ENCODE measurements at places on chromosomes 2 and 18.

- peaks cover 34% of the 10 kb centered on the region for H3K36me3 ChIP-seq
- H3K27ac ChIP-seq: peak overlapping the region; percentile 99
- H3K4me1 ChIP-seq: peaks cover 64% of the 10 kb centered on the region
- H3K4me3 ChIP-seq: peak overlapping the region; percentile 98
- H3K27me3 ChIP-seq: no peaks in the 10 kb centered on the region
- DNase-seq: no peak
Observed at GRCh38 chr2:120231564-120231973, 8.4 kb upstream of the TMEM185B start.

DNA sequence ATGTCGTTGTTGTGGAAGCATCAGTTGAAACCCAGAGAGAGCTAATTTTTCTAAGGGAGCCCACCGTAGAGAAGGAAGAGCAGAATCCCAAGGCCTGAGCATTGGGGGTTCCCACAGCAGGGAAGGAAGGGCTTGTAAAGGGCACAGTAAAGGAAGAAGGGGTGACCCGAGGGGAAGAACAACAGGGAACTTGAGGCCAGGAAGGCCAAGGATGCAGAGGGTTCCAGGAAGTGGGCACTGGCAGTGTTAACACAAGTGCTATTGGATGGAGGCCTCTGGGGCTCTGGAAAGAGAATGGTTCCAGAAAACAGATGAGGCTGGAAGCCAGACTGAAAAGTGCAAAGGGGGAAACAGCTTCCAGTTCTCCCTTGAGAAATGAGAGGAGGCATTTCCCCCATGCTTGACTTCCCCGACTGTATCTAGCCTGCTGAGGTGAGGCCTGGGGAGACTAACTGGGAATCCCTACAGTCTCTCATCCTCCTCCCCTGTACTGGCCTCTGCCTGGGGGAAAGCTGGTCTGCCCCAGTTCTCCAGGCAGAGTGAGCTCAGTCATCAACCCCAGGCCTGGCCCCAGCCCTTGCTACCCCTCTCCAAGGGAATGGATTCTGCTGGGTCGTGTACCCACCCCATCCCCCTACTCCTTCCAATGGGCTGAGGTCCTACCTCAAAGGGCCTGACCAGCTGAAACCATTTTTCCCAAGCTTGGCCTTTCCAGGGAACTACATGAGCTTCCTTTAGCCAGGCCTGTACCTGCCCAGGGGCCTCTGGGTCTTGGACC, 43.2 kb upstream of the MRPL33 start:
- peak overlapping the region; percentile 39 for H3K27ac ChIP-seq
- H3K27me3 ChIP-seq: no peaks in the 10 kb centered on the region
- H3K36me3 ChIP-seq: no peaks in the 10 kb centered on the region
- H3K4me3 ChIP-seq: no peak overlapping the region
- no peak for DNase-seq
- peaks cover 16% of the 10 kb centered on the region for H3K4me1 ChIP-seq

- DNase-seq: no peak
- peaks cover 9% of the 10 kb centered on the region for H3K36me3 ChIP-seq
- no peaks in the 10 kb centered on the region for H3K27me3 ChIP-seq
- H3K4me1 ChIP-seq: peaks cover 2% of the 10 kb centered on the region
Observed at GRCh38 chr2:10610213-10610910, 79.4 kb downstream of the NOL10 start.

GRCh38 chr2:120552800-120553481, 182.7 kb upstream of the GLI2 start:
- H3K4me1 ChIP-seq: peaks cover 4% of the 10 kb centered on the region
- H3K27me3 ChIP-seq: peaks cover 12% of the 10 kb centered on the region
- DNase-seq: peak; percentile 80
- no peak overlapping the region for H3K4me3 ChIP-seq
- no peaks in the 10 kb centered on the region for H3K36me3 ChIP-seq

- H3K4me3 ChIP-seq: peak overlapping the region; percentile 50
- H3K4me1 ChIP-seq: peaks cover 75% of the 10 kb centered on the region
- peaks cover 21% of the 10 kb centered on the region for H3K36me3 ChIP-seq
- H3K27ac ChIP-seq: peak overlapping the region; percentile 31
- no peak for DNase-seq
Observed at GRCh38 chr2:27958711-27959378, 68.3 kb downstream of the BABAM2 start.

DNA sequence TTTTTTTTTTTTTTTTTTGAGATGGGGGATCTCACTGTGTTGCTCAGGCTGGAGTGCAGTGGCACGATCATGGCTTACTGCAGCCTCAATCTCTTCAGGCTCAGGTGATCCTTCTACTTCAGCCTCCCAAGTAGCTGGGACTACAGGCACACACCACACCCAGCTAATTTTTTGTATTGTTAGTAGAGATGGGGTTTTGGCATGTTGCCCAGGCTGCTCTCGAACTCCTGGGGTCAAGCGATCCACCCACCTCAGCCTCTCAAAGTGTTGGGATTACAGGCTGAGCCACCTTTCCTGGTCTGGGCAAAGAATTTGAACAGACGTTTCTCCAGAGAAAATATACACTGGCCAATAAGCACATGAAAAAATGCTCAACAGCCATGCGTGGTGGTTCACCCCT, 2.9 kb upstream of the SNRNP200 start:
- no peaks in the 10 kb centered on the region for H3K27me3 ChIP-seq
- H3K36me3 ChIP-seq: peaks cover 34% of the 10 kb centered on the region
- no peak overlapping the region for H3K27ac ChIP-seq
- peaks cover 39% of the 10 kb centered on the region for H3K4me1 ChIP-seq
- H3K4me3 ChIP-seq: no peak overlapping the region
- no peak for DNase-seq

DNA sequence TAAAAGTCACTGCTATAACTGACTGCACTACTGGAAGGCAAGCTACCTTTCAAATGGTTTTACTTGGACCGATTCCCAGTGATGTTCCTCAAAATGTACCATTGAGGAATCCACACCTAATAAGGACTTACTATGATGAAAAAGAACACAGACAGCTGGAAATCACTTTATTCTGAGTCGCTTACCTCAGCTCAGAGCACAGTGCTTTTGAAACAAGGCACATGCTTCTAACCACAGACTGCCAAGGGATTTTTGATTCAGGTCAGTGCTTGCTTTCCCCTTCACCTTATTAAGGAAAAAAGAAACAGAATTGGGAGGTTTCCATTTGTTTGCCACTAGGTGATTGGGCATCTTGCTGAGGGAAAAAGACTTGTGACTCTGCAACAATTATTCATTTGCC, 707.5 kb upstream of the FSHR start:
- no peaks in the 10 kb centered on the region for H3K27me3 ChIP-seq
- no peak overlapping the region for H3K4me3 ChIP-seq
- DNase-seq: no peak
- no peaks in the 10 kb centered on the region for H3K4me1 ChIP-seq
- no peaks in the 10 kb centered on the region for H3K36me3 ChIP-seq

DNA sequence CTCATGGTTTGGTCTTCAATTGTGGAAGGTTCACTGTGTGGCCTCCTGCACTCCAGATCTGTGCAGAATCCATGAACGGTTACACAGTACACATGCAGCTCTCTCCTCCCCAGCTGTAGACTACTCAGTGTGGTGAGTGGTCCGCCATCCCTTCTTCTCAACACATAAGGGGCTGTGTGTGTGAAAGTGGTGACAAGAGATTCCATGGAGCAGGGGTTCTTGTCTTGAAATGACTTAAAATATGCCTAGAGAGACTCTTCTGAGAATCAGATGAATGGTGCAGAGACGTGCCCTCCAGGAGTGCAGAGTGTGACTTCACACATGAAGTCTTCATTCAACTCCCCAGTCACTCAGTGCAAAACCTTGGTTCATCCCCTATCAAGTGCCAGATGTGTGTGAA, 151.0 kb upstream of the COPS8 start:
- no peak overlapping the region for H3K4me3 ChIP-seq
- H3K4me1 ChIP-seq: peaks cover 3% of the 10 kb centered on the region
- H3K27ac ChIP-seq: no peak overlapping the region

GRCh38 chr2:221392228-221392881, 179.7 kb downstream of the EPHA4 start:
- DNase-seq: no peak
- peaks cover 2% of the 10 kb centered on the region for H3K27me3 ChIP-seq
- H3K4me3 ChIP-seq: no peak overlapping the region
- H3K36me3 ChIP-seq: no peaks in the 10 kb centered on the region
- H3K27ac ChIP-seq: no peak overlapping the region
- no peaks in the 10 kb centered on the region for H3K4me1 ChIP-seq

DNA sequence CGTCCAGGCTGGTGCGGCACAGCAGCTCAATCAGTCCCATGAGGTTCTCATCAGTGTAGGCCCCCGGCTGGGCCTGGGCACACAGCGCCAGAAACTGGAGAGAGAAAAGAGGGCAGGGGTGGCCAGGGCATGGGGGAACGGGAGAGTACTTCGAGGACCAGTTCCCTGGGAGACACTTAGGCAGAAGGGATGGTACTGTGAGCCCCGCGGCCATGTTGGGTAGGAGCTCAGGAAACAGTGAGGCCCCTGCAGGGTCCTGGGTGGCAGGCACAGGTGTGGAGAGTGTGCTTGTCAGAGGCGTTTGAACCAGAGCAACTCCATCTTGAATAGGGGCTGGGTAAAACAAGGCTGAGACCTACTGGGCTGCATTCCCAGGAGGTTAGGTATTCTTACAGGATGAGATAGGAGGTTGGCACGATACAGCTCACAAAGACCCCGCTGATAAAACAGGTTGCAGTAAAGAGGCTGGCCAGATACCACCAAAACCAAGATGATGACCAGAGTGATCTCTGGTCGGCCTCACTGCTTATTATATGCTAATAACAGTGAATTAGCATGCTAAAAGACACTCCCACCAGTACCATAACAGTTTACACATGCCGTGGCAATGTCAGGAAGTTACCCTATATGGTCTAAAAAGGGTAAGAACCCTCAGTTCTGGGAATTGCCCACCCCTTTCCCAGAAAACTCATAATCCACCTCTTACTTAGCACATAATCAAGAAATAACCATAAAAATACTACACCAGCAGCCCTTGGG, 51.9 kb upstream of the SEMA4C start:
- H3K27ac ChIP-seq: no peak overlapping the region
- no peak overlapping the region for H3K4me3 ChIP-seq
- DNase-seq: no peak
- peaks cover 6% of the 10 kb centered on the region for H3K36me3 ChIP-seq
- peaks cover 21% of the 10 kb centered on the region for H3K4me1 ChIP-seq
- H3K27me3 ChIP-seq: peaks cover 6% of the 10 kb centered on the region

DNA sequence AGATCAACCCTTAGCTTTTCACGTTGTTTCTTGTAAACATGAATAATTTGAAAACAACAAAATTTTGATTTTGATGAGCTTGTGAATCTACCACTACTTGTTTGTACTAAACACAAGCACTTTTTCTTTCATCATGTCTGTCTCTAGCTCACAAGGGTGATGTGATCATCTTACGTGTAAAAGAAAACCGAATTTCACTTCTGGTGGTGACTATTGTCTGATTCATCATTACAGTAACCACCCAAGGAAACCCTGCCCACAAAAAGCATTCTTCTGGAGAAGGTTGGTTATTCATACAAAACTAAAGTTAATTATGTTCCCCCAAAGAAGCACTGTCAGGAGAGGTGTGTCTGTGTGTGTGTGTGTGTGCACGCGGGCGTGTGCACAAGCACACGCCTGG, 285.4 kb downstream of the ZNF516 start:
- no peak overlapping the region for H3K4me3 ChIP-seq
- no peak overlapping the region for H3K27ac ChIP-seq
- no peak for DNase-seq
- H3K4me1 ChIP-seq: peaks cover 2% of the 10 kb centered on the region

- H3K4me3 ChIP-seq: no peak overlapping the region
- DNase-seq: no peak
Observed at GRCh38 chr18:39935598-39935997, 2019.4 kb upstream of the PIK3C3 start.

DNA sequence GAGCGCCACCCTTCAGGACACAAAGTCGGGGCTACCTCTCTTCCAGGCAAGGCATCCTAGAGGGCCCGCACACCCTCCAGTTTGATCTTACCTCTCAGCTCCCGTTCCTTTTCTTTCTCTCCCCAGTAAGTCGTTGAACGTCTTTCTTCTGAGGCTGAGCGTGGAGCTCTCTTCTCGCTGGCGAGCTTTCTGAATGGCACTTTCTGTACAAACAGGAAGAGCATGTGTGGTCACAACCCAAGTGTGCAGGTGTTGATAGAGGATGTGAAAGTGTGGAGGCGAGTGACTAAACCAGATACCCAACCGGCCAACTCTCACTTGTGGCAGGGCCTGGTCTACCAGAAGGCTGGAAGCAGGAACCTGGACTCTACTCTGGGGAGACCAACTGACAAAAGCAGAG, at the start of gene AFF3:
Gene AFF3 (minus strand): TSS at position 198 of the 400 bp plus-strand sequence. CDS start 38,136 bp downstream, outside the sequence.
- peaks cover 40% of the 10 kb centered on the region for H3K4me1 ChIP-seq
- H3K27me3 ChIP-seq: peaks cover 28% of the 10 kb centered on the region

GRCh38 chr2:151861174-151861573, 33.0 kb upstream of the ARL5A start:
- no peak overlapping the region for H3K27ac ChIP-seq
- no peak for DNase-seq
- peaks cover 3% of the 10 kb centered on the region for H3K27me3 ChIP-seq
- H3K36me3 ChIP-seq: no peaks in the 10 kb centered on the region
- no peaks in the 10 kb centered on the region for H3K4me1 ChIP-seq
- no peak overlapping the region for H3K4me3 ChIP-seq

- no peak overlapping the region for H3K27ac ChIP-seq
- H3K36me3 ChIP-seq: no peaks in the 10 kb centered on the region
- no peak for DNase-seq
Observed at GRCh38 chr18:7684966-7685365, 117.8 kb downstream of the PTPRM start.

DNA sequence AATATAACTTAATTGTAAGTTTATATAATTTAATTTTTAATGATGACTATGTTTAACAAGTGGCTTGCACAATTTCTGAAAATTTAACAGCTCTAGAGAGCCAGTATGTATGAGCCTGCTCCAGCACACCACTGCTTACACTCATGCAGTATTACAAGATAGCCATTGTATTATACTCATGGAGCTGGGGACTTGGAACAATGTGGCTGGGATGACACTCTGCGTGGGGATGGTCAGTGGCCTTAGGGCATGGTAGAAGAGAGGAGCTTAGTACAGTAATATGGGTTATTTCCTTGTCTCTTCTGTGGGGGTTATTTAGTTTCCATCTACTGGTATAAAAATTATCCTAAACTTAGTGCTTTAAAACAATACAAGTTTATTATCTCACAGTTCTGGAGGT, 105.1 kb upstream of the STON1 start:
- no peaks in the 10 kb centered on the region for H3K27me3 ChIP-seq
- no peaks in the 10 kb centered on the region for H3K36me3 ChIP-seq
- H3K4me1 ChIP-seq: peaks cover 15% of the 10 kb centered on the region
- no peak overlapping the region for H3K4me3 ChIP-seq
- no peak overlapping the region for H3K27ac ChIP-seq

GRCh38 chr2:237858294-237859081, 935 bp upstream of the RAMP1 start:
- peak overlapping the region; percentile 65 for H3K4me3 ChIP-seq
- peaks cover 12% of the 10 kb centered on the region for H3K4me1 ChIP-seq
- peak; percentile 87 for DNase-seq
- peaks cover 52% of the 10 kb centered on the region for H3K27me3 ChIP-seq
- no peaks in the 10 kb centered on the region for H3K36me3 ChIP-seq
- H3K27ac ChIP-seq: peak overlapping the region; percentile 30

Measured in activated CD4-positive, alpha-beta T cell treated with anti-CD3 and anti-CD28 coated beads, Interleukin-2, amount 10 ng/mL, durations not matched to agents 24 days and 14 days (primary cell).